ENCODE measurements at places on chromosomes 16 and 17. TPM values are rescaled to one million over a fixed set of nuclear protein-coding genes. Genes with fewer than 3 reads are reported as not detected.

The HOXB2 gene
- total RNA-seq, result not detected

The BAIAP3 gene
- total RNA-seq, result 0.34 TPM

The ZG16B gene
- 0.68 TPM for total RNA-seq

The DHRS7C gene
- total RNA-seq, result not detected

The C1QL1 gene
- total RNA-seq, result under 0.01 TPM

The NUBP2 gene
- 48.6 TPM for total RNA-seq

The TSPOAP1 gene
- 0.93 TPM for total RNA-seq

The CACNG4 gene
- 0.07 TPM for total RNA-seq

The SMPD3 gene
- total RNA-seq, result under 0.01 TPM

The CDRT15 gene
- total RNA-seq, result not detected

The SDR42E1 gene
- total RNA-seq, result 28.5 TPM

The ITGAX gene
- not detected for total RNA-seq

The SNTB2 gene
- 22.9 TPM for total RNA-seq

The KRT25 gene
- total RNA-seq, result not detected

The CCL4 gene
- total RNA-seq, result not detected

The CRK gene
- total RNA-seq, result 121 TPM

The CD7 gene
- total RNA-seq, result not detected

The OGFOD1 gene
- 63.6 TPM for total RNA-seq

The ZNF500 gene
- total RNA-seq, result 5.8 TPM

The GSG1L2 gene
- total RNA-seq, result not detected

The CCL23 gene
- not detected for total RNA-seq

The HBA1 gene
- not detected for total RNA-seq

The SYCE1L gene
- 0.34 TPM for total RNA-seq

The CFAP97D1 gene
- 0.07 TPM for total RNA-seq

The CLEC19A gene
- total RNA-seq, result not detected

All from nasal cavity respiratory epithelium epithelial cell of viscerocranial mucosa (primary cell).